ENCODE measurements at places on chromosomes 2 and 18.

- peak; percentile 6 for DNase-seq
Observed at GRCh38 chr2:59025157-59025757, 784.1 kb upstream of the FANCL start.

DNA sequence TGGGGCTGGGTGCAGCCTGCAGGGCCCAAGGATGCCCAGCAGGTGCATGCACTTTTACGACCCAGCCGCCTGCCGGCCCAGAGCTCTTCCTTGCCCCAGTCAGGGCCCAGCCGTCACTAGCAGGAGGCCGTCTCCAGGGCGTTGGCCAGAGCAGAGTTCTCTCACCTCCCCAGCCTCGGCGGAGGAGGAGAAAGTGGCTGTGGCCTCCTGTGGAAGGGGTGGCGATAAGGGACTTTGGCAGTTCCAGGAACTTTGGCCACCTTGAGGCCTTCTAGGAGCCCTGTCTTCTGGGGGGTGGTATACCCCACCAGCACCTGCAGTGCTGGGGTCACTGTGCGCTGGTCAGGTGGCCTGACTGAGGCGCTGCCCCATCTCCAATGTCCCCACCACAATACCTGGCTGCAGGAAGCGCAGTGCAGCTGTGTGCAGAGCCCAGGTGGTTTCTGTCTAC lies 22.0 kb downstream of the NPPC start:
- DNase-seq, result no peak

DNA sequence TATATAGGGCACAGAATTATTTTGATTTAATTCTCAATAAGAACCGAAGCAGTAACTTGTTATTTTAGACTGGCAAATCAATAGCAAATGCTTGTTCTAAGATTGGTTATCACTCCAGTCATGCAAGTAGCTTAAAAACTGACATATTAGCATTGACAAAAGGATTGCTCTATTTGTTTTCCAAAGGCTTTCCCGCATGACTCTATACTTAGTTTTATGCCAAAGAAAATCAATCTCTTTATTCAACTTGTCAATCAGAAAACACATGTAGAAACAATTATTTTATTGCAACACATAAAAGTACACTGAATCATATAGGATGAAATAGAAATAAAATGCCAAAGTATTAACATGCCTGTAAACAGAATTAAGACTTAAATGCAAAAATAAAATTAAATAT lies 108.4 kb downstream of the AFF3 start:
- no peak for DNase-seq

- DNase-seq, result no peak
Observed at GRCh38 chr2:168087401-168087800, 160.0 kb downstream of the STK39 start.

DNA sequence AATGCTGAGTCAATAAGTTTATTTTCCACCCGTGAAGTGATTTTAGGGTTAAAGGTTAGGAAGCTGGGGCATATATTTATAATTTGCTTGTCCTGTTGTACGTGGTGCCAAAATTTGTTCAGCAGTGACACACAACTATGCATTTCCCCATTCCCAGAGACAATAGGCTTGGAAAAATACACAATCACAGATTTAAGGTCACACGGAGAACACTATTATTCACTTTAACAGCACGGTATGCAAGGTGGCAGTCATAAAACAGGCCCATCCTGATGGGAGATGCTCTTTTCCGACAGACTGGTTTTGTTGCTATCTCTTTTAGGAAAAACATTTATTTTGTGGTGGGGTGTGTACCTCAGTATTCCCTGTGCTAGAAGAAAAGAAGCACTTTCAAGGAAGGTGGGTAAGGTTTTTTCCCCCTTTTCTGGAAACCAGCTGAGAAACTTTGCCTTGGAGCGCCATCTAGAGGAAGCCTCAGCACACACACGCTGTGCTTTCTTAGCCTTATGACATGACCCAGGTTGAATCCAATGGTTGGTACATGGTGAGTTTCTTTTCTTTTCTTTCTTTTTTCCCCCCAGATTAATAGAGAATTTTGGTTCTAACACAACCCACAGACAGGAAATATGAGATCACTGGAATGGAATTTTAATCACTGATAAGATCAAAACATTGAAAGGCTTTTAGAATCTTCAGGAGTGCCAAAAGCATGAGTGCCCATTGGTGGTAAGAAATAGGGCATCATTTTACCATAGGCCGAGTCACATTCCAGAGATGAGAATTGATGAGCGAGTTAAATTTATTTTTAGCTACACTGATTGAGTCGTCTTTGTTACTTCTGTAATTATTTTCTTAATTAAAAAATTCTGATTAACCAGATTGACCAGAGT lies 332.1 kb downstream of the AGPS start:
- DNase-seq, result peak; percentile 12

DNA sequence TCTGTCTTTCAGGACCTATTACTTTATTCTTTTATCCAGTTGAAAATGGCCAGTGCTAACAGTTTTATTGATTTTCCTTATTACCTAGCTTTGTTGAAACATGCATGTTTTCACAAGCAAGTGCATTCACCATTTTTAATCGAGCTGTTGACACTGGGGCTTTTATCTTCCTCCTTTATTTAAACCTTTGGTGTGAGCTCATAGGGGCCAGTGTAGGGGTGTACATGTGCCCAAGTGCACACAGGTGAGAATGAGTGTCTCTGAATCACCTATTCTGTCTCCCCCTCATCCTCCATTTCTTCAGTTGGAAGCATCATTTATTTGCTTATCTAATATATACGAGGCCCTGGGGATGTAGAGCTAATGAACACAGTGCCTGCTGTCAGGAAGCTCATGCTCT lies 199.1 kb downstream of the PRKCE start:
- DNase-seq, result no peak

DNA sequence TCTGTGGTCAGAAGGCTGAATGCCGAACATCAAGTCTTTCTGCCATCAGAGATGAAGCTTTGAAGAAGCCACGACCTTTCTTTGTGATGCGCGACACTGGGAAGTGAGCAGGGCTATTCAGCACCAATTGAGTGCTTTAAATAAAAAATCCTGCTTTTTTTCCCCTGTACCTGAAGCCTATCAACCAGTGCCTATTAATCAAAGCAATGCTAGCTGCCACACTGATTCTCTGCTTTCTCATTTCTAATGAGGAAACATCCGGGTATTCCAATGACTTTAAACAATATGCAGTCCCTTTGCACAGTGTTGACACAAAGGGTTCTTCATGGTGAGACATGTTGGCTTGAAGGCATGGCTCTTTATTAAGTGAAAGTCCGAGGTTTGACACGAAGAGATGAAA lies 88.0 kb downstream of the GALR1 start:
- no peak for DNase-seq

DNA sequence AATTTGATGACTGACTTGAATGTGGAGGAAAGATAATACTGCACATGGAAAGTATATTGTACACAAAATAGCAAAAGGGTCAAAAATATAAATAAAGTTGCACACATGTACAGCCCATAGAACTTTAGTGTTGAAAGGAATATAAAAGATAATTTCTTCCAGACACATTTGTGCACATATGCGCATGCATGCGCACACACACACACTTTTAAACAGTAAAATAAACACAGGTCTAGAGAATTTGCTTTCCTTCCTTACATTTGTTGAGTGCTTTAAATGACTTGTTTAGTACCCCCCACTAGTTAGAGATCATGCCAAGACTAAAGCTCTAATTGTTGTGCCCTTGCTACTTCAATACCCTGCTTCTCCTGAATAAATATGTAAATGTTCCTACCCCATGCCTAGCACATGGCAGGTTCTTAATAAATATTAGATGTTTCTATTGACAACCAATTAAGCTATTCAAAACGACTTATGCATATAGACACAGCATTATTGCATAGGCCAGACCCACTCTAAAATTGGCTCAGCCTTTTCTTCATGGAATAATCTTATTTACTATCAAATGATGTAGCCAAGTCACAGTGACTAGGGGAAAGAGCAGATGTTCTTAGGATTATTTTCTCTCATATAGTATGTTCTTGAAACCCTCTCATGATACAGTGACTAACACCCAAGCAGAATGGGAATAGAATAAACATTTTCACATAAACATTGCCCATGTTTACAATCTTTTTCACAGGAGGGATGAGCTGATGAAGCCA lies 165.5 kb upstream of the ACVR2A start:
- no peak for DNase-seq

GRCh38 chr2:47803363-47803762 lies 20.4 kb downstream of the MSH6 start:
- no peak for DNase-seq

GRCh38 chr18:23618862-23619387 lies 32.6 kb upstream of the NPC1 start:
- no peak for DNase-seq

DNA sequence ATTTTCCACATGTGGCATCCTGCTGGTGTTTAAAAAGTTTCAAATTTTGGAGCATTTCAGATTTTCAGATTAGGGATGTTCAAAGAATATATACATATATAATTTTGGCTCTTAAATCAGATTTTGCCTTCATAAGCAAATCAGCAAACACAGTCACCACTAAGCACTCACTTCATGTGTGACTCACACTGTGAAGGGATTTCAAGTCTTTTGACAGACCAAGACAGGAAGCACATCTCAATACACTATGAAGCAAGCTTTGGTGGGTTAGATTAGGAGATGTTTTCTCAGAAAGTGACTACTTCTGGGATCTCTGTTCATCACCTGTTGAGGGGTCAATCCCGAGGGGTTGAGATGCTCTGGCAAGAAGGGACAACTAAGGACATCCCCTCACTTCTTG lies 227.8 kb upstream of the RBBP8 start:
- no peak for DNase-seq

DNA sequence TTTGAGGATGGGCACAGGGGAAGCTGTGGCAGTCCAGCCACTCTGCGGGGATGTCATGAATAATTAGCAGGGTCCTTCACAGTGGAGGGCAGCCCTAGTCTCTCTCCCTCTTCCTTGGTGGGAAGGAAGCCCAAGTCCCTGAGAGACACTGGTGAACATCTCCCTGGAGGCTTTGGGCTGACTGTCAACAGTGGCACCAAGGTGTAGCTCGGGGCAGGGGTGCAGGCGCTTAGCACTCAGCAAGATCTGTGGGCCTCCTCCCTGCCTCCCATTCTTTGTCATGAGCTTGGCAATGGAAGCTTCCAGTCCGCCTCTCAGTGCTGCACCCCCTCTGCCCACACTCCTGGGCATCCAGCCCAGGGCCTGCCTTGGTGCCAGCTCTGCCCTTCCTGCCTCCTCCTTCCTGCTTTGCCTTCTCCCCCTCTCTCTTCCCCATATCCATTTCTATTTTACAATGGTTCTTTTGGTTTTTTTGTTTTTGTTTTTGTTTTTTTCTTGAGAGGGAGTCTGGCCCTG lies 59.4 kb downstream of the STEAP3 start:
- no peak for DNase-seq

GRCh38 chr18:23499291-23499781 lies 4.0 kb upstream of the RMC1 start:
- DNase-seq, result no peak

Measured in GM12892 (cell line).